ENCODE measurements at places on chromosomes 7 and 10.

DNA sequence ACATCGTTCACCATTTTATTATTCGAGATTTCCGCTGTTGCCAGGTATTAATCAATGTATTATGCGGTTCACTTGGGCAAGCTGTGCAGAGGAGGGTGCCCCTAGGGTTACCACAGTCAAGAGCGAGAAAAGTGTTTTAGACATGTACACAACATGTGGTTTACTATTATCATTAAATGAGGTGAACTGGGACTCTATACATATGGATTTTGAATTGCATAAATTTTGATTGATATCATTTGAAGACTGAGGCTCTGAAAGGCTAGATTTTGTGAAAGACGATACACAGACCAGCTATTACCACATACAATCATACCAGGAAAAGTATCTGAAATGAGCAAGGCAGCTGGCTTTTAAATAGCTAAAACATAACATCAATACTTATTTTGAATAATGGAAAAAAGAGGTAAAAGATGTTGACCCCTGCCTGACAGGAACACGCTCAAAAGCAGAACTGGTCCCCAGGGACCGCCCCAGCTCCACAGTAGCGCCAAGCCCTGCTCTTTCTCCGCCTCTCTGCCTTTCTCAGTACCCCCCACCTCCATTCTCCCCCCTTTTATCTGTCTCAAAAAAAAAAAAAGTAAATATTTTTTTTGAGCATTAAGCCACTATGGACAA lies 413.4 kb upstream of the MKI67 start:
- no peak for DNase-seq
- no peaks in the 10 kb centered on the region for H3K4me1 ChIP-seq
- no peak overlapping the region for H3K4me3 ChIP-seq

DNA sequence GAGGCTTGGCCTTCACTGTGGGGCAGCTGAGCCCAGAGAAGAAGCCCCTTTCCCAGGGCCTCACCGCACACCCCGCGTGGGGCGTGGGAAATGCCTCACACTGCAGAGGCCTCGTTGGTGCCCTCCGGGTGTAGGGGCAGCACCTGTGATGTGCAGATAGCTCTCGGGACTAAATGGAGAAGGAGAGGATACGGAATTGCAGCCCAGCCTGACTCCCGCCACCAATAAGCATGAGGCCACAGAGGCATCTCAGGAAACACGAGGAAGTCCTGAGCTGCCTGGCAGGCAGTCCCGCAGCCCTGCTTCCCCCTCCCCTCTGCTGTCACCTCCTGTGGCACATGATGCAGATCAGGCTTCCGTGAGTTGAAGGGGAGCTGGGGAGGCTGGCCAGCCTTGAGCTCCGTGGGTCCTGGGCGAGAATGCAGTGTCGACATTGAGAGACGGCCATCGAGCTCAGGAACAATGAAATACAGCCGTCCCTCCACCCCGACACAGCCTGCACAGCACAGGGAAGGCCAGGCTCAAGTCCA lies 59.6 kb upstream of the PPP2R2D start:
- H3K36me3 ChIP-seq = no peaks in the 10 kb centered on the region
- no peak overlapping the region for H3K27ac ChIP-seq
- H3K4me3 ChIP-seq = no peak overlapping the region
- no peaks in the 10 kb centered on the region for H3K4me1 ChIP-seq
- no peaks in the 10 kb centered on the region for H3K27me3 ChIP-seq
- no peak for DNase-seq

DNA sequence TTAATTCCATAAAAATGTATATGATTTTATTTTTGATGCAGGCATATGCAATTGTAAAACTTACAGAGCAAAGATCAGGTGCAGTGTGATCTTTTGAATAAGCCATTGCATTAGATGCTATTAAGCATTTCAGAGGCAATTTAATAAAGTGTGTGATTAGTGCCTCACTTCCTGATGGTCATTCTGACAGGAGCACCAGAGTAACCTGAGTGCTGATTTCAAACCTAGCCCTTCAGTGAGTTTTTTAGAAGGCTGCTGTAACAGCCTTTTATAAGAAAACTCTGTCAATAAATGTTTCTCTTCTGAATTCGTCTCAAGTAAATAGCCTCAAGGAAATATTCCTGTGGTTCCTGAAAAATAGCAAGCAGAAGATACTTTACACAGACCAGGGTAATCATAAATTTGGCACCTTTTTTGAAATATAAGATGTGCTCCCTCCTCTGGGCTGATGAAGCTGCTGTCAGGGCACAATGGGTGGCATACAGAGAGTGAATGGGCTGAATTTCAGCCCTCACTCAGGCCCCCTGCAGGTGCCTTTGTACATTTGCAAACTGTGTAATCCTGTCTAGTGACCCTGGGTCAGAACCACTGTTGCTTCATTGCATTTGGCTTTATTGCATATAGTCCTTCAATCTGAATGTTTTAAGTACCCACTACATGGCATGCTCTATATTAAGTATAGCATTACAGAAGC lies 193.7 kb upstream of the CSTF2T start:
- no peak for DNase-seq
- no peaks in the 10 kb centered on the region for H3K27me3 ChIP-seq
- no peak overlapping the region for H3K27ac ChIP-seq
- H3K4me1 ChIP-seq = no peaks in the 10 kb centered on the region
- H3K4me3 ChIP-seq = no peak overlapping the region

GRCh38 chr10:35040760-35041501 lies 49.2 kb downstream of the CUL2 start:
- H3K36me3 ChIP-seq = no peaks in the 10 kb centered on the region
- H3K27ac ChIP-seq = no peak overlapping the region
- H3K4me3 ChIP-seq = no peak overlapping the region
- H3K4me1 ChIP-seq = no peaks in the 10 kb centered on the region
- H3K27me3 ChIP-seq = no peaks in the 10 kb centered on the region
- DNase-seq = no peak

All from prostate gland (tissue), 2 donors.